ENCODE measurements at places on chromosomes 11 and 22.

GRCh38 chr11:69053546-69054396 is 5.0 kb downstream of the TPCN2 start:
- DNase-seq: no peak

GRCh38 chr22:49622241-49623105 is 205.2 kb downstream of the BRD1 start:
- DNase-seq: no peak

GRCh38 chr11:65428578-65429067 is 6.0 kb downstream of the NEAT1 start:
- no peak for DNase-seq

GRCh38 chr22:41775976-41776375 is 24.5 kb upstream of the CCDC134 start:
- no peak for DNase-seq

- no peak for DNase-seq
Observed at GRCh38 chr11:130719220-130719915, 196.9 kb downstream of the SNX19 start.

DNA sequence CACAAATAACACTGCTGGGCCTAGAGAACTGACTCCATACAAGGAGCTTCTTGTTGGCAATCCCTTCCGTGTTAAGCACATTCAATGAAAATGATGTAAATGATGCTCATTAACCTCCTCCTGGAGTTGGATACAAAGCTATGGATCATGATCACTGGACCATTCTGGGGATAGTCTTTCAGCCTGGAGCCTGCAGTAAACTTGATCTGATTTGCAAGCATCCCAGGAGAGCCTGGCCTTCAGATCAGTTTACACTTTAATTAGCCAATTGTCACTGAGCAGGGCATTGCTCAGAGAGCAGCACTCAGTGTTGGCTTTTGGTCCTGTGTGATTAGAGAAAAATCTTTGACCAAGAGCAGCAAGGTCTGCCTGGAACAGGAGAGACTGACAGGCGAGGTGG is 45.6 kb downstream of the ARFGAP3 start:
- DNase-seq: no peak

DNA sequence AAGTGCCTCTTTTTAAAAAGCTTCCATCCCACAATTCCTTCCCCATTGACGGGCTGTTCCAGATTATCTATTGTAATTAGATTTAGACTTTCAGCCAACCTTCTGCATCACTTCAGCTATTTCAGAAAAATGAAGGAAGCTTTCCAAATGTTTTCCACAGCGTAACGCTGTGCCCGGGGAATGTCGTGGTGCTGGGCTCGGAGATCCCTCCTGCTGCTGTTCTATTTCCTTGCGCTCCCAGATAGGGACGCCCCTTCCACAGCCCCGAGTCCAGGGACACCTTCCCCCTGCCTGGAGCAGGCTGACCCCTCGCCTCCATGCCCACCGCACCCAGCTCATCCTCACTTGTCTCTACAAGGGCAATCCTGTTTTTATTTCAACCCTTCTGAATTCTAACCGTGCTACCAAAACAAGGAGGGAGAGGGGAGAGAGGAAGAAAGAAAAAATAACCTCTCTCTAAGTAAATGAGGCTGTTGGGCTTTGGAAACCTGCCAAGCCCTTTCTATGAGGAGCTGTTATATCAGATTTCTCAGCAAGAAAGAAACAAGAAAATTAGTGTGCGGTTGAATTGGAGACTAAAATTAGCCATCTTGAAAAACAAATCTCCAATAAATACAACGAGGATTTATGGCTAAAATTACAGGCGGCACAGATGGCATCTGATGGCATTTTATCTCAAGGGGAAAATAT is 366.9 kb downstream of the BRD1 start:
- DNase-seq: no peak

DNA sequence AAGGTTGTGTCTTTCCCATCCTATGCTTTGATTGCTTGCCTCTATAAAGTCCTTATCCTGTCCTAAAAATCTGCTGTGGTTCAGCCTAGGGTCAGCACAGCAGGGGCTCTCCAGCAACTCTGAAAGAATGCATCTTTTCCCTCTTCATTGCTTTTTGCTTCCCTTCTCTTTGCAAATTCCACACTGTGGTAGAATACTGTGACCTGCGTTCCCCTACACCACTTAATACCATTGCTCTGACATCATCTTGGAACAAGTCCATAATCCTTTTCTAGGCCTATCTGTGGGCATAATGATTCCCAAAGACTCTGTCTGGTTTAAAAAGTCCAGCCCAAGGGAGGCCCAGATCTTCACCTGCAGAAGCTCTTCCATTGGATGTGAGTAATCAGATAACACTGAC is 177.7 kb downstream of the NAV2 start:
- DNase-seq: no peak

- no peak for DNase-seq
Observed at GRCh38 chr11:70606248-70606950, 208.1 kb downstream of the CTTN start.

DNA sequence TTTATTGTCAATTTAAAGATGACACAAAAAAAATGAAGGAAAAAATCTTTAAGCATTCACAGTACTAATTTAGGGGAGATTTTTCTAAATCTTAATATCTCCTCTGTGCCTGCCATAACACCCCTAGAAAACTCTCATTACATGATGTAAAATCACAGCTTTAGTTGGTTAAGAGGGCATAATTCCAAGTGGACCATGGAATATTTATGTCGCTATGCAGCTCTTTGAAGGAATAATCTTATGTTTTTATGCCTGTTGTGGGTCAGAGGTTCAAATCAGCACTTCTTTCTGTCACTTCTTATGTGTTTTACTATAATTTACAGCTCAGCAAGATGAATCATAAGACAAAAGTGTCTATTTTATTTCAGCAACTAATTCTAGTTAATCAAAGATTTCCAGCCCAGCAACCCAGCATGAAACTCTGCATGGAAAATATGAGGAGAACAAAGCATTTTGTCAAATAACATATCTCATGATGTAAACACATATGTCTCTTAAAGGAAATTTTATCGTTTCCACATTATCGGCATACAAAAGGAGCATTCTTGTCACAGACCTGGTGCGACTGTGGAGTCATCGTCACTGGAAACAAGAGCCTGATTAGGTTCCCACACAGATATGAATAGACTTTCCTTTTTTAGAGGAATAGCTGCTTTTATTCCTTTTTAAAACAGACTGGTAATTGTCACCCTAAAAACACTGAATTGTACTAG is 274.8 kb downstream of the SOX6 start:
- DNase-seq: no peak

DNA sequence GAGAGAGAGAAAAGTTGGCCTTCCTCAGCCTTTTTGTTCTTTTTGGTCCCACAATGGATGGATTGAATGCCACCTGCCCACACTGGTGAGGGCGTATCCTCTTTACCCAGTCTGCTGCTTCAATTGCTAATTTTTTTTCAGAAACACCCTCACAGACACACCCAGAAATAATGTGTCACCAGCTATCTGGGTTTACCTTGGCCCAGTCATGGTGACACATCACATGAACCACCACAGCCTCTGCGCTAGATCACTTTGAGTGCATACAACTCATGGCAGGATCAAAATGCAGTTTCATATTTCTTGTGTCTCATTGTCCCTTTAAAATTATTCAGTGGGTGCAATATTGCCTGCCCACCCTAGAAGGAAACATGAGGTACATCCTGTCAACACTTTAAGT is 63.3 kb downstream of the ADAMTS15 start:
- no peak for DNase-seq

- no peak for DNase-seq
Observed at GRCh38 chr22:47449508-47450270, 687.2 kb downstream of the TBC1D22A start.

DNA sequence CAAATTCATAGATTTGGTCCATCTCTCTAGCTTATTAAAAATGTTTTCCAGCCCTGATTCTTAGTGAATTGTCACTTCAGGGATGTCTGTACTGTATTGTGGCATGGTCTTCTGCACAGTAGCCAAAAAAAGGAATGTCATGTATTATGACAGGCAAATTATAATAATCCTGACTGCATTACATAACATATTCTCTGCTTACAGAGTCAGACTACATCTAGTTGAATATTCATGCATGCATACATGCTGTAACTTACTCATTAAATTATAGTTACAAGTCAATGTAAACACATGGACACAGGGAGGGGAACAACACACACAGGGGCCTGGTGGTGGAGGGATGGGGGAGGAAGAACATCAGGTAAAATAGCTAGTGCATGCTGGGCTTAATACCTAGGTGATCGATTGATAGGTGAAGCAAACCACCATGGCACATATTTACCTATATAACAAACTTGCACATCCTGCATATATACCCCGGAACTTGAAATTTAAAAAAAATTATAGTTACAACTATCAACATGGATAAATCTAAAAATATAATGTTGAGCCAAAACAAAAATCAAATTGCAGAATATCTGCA is 31.5 kb upstream of the SMCO4 start:
- DNase-seq: no peak

DNA sequence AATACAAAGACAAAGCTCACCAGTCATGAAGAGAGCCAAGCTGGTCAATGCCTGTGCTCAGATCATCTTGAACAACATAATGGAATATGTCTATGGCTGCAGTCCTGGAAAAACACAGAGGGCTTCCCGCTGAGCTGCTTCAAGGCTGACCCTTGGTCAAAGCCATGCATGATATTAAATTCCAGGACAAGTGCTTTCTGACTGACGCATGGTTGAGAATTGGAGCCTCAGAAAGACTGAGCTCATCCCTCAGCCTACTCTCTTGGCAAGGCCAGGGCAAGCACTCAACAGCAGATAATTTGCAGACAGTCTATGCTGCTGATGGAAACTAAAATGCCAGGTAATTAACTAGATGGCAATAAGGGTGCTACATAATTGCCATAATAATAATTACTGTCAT is 89.2 kb downstream of the GALNT18 start:
- DNase-seq: no peak

GRCh38 chr11:116114198-116114651 is 610.0 kb upstream of the CADM1 start:
- no peak for DNase-seq

DNA sequence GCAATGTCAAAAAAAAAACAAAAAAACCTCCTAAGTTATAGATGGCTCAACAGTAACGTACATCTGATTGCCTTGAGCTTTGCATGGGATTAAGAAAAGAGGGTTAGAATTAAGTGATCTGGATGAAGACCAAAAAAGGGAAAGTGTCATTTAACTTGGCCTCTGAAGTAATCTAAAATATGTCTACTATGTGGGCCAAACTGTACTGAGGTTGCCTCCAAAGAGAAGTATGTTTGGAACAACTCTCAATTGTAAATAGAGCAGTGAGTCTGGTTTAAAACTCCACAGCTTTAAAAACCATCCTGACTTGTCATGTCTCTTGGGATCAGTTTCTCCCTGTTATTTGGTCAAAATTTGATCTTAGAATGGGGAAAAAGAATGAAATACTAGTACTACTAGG is 11.6 kb upstream of the RTCB start:
- no peak for DNase-seq

- peak; percentile 23 for DNase-seq
Observed at GRCh38 chr11:59199546-59200422, 12.9 kb downstream of the MPEG1 start.

DNA sequence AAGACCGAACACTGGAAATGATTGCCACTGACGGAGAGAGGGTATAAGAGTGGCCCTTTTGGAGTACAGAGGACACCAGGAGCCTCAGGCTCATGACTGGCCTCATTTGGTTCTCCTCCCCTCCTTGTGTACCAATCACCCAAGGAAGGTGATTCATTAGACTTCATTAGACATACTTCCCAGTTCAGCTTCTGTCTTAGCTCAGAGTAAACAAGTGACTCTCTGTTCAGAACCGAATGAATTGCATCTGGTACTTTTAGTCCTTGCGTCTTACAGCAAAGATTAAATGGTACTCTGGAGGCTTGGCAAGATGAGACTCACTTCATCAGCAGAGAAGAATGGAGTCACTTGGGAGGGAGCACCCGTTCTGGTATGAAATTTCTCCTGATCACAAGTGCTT is 75.2 kb downstream of the ZNRF3 start:
- DNase-seq: no peak

- DNase-seq: no peak
Observed at GRCh38 chr11:47083913-47084312, 92.8 kb downstream of the ARFGAP2 start.

- no peak for DNase-seq
Observed at GRCh38 chr22:41681616-41682015, 7.1 kb downstream of the SNU13 start.

GRCh38 chr11:706957-707816 is 1.2 kb downstream of the EPS8L2 start:
- no peak for DNase-seq

GRCh38 chr11:117849781-117850414 is 25.4 kb upstream of the FXYD2 start:
- no peak for DNase-seq

DNA sequence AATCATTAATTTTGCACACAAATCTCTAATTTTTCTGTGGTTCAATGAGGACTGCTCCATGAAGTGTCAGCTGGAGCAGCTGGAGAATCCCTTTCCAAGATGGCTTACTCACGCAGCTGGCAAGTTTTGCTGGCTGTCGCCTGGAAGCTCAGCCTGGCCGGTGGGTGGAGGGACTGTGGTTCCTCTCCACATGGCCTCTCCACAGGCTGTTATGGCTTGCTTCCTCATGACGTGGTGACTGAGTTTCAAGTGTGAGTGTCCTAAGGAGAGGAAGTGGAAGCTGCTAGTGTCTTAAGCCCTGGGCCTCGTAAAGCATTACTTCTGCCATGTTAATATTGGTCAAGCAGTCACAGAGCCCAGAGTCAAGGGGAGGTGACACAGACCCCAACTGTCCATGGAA is 14.0 kb upstream of the NRIP3 start:
- DNase-seq: no peak

DNA sequence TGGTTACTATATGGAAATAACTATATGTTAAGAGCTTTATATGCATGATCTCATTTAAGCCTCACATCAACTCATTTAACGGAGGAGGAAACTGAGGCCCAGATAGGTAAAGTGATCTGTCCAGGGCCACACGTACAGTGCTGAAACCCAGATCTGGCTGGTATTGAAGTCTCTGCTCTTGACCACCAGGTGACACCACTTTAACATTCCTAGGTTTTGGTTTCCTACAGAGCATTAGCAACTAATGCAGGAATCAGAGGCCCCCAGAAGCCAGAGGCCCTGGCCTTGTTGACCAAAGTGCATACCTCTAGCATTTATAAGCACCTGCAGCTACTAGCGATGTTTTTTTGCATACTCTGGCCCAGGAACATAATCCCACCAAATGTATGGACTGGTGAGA is 12.9 kb upstream of the LIMK2 start:
- DNase-seq: no peak
